ENCODE measurements at places on chromosomes 5 and 9.

GRCh38 chr9:87793292-87793691 is 67.4 kb downstream of the CTSL start:
- DNase-seq = no peak

DNA sequence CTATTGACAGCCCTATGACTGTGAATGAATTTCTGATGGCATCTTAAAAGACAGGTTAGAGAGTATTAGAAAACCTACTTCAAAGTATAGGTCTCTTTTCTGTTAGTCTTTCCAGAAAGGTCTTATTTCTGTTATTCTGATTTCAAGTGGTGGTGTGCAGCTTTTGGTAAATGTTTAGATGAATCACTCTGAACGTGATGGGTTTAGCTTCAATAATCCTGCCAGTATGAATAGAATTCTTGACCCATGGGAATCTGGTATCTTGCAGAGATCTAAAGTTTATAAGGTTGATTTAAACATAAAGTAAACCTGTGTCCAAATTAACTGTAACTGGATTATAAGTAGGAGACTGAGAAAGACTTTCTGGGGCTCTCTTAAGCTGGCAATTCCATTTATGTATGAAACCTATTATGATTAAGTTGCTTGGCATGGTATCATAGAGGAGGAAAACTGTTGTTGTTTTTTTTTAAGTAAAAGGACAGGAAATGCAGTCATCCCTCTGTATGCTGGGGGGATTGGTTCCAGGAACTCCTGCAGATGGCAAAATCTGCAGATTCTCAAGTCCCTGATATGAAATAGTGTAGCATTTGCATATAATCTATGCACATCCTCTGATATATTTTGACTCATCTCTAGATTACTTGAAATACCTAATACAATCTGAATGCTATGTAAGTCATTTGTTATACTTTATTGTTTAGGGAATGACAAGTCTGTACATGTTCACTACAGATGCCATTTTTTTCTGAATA is 77.0 kb upstream of the ADAMTS19 start:
- no peak for DNase-seq

- DNase-seq = no peak
These were observed 411.7 kb downstream of the DMAC1 start for GRCh38 chr9:7387840-7388239.

DNA sequence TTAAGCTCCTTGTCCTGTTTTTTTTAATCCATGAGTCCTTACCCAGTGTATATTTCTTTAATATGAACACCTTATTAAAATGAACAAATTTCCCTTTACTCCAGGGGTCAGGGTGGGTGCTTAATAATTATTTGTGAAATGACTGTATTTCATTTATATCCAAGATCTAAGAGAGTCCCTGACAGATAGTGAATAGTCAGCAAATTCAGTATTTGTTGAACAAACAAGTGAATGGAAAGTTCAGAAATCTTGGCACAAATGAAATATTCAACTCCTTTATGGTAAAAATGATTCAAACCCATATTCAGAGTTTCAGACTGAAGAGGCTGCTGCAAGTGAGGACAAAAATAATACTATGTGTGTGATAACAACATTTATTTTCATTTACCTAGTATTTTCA is 59.9 kb downstream of the ASTN2 start:
- DNase-seq = no peak

DNA sequence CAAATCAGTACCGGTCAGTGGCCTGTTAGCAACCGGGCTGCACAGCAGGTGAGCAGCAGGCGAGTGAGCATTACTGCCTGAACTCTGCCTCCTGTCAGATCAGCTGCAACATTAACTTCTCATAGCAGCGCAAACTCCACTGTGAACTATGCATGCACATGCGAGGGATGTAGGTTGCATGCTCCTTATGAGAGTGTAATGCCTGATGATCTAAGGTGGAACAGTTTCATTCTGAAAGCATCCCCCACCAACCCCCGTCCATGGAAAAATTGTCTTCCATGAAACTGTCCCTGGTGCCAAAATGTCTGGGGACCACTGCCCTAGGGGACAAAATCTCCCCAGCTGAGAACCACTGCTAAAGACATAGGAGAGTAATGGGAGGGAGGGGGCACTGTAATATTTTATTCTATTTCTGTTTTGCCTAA is 51.1 kb downstream of the P4HA2 start:
- DNase-seq = no peak

GRCh38 chr9:84238652-84239051 is 101.9 kb downstream of the SLC28A3 start:
- no peak for DNase-seq

DNA sequence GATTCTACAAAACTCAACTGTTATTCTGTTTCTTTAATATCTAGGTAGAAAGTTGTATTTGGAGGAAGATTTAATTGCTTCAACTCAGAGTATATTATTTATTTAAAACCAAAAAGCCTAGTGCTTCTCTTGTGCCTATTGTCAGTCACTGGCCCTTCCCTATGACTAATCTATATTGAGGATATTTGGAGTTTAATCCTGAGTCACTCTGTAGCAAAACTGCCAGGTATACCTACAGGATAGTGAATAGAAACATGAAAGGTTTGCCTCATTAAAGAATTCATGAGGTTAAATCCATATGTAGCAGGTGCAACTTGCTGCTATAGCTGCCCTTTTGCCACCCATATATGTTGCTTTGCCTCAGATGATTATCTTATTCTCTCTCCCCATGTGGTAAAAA is 15.1 kb downstream of the PLK2 start:
- no peak for DNase-seq

- peak; percentile 53 for DNase-seq
These were observed 19.4 kb downstream of the DTWD2 start for GRCh38 chr5:118968925-118969375.

- DNase-seq = no peak
These were observed 2.8 kb upstream of the TBCA start for GRCh38 chr5:77778881-77779438.

- DNase-seq = peak; percentile 29
These were observed 2.3 kb downstream of the P4HA2 start for GRCh38 chr5:132225165-132226032.

- no peak for DNase-seq
These were observed 49.6 kb upstream of the CCL21 start for GRCh38 chr9:34759432-34760134.

DNA sequence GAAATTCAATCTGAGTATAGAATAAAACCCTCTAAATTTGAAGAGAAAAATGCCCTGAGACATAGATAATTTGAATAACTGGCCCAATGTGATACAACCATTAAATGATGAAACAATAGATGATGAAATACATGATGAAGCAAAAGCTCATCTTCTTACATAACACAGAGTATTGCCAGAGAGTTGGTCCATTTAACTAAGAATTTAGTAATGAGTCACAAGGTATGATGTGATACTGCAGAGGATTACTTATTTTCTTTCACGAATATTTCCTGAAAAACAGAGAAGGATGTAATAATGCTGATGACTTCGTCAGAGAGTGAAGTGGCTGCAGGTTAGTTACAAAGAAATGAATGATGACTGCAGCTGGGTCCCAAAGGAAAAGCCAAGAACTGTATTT is 379.3 kb downstream of the CDH12 start:
- no peak for DNase-seq

DNA sequence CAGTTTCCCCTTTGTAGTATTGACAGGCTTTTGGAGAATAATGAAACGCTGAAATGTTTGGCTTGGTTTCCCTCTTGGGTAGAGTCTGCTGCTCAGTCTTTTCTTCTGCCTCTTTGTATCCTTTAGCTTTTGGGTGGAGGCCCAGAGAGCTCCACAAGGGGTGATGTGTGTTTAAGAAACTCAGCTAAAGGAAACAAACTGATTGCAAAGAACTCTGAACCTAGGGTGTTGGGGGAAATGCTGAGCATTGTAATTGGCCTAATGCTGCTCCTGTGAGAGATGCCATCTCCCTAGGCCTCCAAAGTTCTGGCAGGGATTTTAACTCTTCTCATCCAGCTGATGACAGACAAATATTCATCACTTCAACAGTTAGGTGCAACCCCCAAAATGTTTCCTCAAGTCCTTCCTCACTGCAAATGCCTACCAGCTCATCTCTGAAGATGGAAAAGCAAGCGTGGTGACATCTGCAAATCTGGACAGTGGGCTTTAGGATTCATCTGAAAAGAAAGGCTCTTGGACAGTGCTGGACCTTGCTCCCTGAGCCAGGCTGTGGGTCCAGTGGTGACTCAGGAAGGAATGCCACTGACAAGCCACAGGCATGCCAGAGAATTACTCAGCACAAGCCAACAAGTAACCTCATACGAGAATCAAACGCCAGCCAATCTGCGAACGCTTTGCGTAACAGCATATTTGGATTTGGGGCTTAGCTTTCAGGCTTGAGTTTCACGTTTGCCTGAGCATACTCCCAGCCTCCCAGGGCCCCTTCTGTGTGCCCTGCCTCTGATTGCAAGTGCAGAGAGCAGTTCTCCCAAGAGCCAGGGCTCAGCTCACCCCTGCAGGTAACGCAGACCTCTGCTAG is 30.5 kb upstream of the ZSWIM6 start:
- DNase-seq = peak; percentile 93

- DNase-seq = peak; percentile 88
These were observed 226.3 kb downstream of the AOPEP start for GRCh38 chr9:94952565-94953373.

DNA sequence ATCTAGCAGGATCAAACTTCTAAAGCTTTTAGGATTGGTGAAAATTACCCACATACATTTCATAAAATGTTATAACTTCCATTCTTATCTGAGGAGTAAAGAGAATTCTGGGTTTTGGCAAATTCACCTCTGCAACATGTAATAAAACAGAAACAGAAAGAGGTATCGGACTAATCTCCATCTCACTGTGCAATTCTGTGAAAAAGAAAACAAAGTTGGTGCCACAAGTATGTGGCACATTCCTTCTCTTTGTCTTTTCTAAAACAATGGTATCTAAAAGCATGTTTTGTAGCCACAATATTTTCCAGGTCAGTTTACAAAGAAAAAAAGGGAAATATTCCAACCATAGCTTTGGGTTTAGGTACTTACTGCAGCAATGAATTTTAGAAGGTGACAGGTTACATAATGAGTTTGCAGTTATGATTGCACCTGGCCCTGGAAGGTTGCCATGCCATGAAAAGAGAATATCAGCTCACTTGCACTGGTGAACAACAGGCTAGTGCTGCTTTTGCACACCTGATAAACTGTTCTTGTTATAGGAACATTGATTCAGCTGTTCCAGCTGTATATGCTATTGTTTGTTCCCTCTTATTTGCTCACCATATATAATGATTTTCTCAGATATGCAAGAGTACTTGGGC is 491.3 kb upstream of the MEF2C start:
- DNase-seq = no peak

GRCh38 chr5:14110680-14111079 is 32.5 kb upstream of the TRIO start:
- DNase-seq = no peak

- DNase-seq = no peak
These were observed 266.8 kb downstream of the CYLC2 start for GRCh38 chr9:103261951-103262350.

DNA sequence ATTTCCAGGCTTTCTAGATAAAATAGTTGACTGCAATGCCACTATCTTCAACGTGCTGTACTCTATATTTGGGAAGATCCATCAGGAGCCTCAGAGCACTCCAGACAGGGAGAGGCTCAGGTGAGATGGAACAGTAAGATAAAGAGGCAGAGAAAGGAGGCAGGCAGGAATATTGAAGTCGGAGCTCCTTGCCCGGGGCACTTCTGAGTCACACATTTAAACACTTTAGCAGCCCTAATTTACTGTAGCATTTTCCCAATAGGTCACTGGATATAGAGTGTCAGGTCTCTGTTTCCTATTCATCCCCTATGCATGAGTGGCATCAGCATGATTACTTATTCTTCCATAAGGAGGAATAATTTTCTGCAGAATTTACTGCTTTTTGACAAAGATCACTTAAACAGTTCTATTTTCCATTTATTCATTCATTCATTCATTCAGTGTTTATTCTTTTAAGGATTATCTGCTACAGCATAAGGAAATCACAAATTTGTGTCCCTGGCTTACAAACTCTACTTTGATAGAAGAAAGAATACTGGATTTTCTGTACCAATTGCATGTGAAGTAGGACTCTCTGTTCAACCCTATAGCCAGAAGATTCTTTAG is 170.7 kb downstream of the MAPKAP1 start:
- no peak for DNase-seq

DNA sequence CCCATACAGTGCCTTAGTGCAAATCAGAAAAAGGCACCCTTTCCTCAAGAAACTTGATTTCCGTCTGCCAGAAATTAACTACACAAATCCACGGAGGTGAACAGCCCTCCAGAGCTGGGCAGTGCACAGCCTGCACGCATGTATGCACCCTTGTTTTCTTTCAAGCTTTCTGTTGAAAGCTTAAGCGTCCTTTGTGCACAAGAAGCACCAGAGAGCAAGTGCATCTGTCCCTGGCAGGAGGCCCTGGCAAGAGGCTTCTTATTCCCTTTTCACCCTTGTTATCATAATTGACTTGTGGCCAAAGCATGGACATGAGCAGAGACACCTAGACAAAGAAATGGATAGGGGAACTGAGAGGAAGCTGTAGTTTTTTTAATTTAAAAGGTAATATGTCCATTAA is 47.4 kb upstream of the ATG10 start:
- no peak for DNase-seq

DNA sequence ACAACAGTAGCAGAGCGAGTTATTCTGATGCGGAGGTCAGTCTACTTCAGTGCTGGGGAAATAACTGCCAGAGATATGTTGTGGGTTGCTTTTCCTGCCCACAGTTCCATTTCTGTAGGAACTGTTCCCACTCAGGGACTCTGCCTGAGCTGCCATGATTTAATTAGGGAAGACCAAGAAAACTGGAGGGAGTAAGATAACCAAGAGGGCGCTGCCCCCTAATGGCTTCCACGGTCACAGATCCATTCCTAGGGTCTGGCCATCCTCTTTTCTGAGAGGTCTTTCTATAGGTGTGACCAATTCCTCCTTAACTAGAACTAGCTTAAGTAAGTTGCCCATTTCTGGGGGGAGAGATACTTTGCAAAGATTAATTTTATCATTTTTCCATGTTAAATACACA is 125.9 kb downstream of the APBA1 start:
- DNase-seq = no peak

- DNase-seq = no peak
These were observed 18.9 kb downstream of the WHRN start for GRCh38 chr9:114486205-114486963.

- DNase-seq = no peak
These were observed 243.6 kb downstream of the PBX3 start for GRCh38 chr9:125990793-125991220.

DNA sequence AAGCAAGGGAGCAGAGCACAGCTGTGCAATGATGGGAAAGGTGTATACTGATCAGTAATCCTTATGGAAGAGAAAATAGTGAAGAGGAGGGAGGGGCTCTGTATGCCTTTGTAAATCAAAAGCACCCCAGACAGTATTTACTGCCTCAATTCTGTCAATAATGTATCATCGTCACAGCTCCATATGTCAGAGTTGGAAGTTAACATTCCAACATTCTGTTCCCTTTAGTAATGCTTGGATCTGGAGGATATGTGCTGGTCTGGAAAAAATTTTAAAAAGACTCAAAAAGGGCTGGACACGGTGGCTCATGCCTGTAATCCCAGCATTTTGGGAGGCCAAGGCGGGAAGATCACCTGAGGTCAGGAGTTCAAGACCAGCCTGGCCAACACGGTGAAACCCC is 310.4 kb downstream of the ACTL7B start:
- no peak for DNase-seq

- no peak for DNase-seq
These were observed 99.7 kb downstream of the SPRY4 start for GRCh38 chr5:142225141-142225540.
